Tongue (tissue), 3 donors: ENCODE measurements at places on chromosomes 6 and 20. TPM values are rescaled to one million over a fixed set of nuclear protein-coding genes. Genes with fewer than 3 reads are reported as not detected.
A peak's percentile ranks its signal among the peaks of the same experiment; 100 is the strongest.

DNA sequence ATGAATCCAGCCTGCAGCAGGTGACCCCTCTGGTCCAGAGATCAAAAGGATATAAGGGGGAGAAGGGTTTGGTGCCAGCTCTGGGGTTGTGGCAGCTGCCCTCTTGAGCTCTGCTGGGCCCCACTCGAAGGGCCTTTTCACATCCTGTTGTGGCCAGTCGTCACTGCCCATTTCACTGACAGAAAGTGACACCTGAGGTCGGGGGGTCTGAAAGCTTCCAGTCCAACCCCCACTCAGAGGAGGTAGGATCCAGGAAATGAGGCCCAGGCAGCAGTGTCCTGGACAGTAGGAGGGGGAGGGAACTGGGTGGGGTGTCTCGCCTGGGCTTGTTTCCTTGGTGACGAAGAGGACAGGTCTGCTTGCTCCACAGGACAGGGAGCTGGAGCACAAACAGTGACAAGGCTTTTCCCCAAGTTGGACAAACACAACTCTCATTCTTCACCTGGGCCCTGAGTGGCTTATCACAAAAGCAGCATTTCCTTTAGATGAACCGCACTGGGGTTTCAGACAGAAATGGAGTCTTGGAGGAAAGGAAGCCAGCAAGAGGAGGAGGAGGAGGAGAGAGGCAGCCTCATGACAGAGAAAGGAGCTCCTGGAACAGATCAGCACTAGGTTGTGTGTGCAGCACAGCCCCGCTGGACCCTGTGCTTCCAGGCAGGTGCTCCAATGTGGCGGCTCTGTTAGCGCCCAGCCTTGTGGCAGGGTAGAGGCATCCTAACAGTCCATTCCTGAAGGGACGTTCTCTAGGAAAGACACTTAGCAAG, 11.0 kb downstream of the FRS3 start:
- DNase-seq = no peak

- no peak for DNase-seq
Observed at GRCh38 chr6:161347988-161348627, 74.2 kb upstream of the AGPAT4 start.

Gene SLC22A2
- 0.62 TPM for total RNA-seq

Gene SYTL3
- total RNA-seq = 9.9 TPM

DNA sequence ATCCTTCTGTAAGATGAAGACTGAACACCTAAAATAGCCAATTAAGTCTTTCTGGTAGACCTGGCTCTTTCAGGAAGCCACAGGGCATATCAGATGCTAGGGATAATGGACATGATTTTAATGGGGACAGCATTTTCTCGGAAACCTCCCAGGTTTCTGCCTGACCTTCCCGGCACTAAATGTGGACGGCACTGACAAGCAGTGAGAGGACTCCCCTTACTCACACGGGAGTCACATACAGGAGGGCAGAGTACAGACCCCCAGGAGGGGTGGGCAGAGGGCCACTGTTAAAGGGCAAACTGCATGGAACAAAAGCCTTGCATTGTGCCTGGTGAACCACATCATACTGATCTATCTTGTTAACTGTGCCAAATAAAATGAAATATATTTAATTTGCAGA, 19.9 kb downstream of the PSMG4 start:
- DNase-seq = no peak

Gene KCNQ5
- total RNA-seq = 6.5 TPM

GRCh38 chr6:149043476-149044130, 273.9 kb upstream of the TAB2 start:
- no peak for DNase-seq

GRCh38 chr6:31692353-31692752, 10.8 kb downstream of the ABHD16A start:
- DNase-seq = no peak

- no peak for DNase-seq
Observed at GRCh38 chr6:41432280-41432679, 96.9 kb downstream of the NCR2 start.

DNA sequence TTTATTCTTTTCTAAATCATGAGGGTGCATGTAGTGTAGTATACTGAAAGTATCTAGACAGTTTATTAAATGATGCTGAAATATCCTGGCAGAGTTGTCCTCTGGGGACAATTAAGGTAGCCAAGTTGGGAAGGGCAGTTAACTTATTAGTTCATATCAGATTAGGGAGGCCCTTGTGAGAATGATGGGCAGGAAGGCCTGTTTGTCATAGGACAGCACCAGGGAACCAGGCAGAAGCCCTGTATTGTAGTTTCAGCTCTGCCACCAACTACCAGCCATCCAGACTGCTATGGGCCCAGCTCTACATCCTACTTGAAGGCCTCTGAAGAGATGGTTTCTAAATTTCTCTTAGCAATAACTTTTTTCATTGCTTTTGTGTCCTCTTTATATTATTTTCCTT, 4.0 kb downstream of the MYLIP start:
- no peak for DNase-seq

GRCh38 chr6:123805921-123806320, 2.3 kb downstream of the NKAIN2 start:
- DNase-seq = no peak

GRCh38 chr20:46605181-46605580, 46.1 kb downstream of the SLC13A3 start:
- no peak for DNase-seq

GRCh38 chr20:57662456-57663240, 42.4 kb upstream of the ZBP1 start:
- DNase-seq = no peak

DNA sequence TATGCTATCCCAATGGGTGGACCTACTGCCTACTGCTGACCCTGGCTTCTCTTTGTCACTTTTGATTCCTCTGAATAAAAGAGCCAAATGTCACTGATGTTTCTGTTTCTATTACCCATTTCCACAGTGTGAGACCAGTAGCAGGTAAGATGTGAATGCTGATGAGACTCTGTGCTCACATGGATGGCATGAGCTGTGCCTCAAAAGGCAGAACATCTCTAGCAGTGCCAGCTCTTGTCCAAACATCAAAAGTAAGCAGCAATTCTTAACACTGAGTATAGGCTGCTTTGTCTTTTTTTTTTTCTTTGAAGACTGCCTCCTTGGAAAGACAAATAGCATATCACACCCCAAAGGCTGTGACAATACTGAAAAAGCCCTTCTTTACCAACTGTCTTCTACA, 459.2 kb upstream of the RUNX2 start:
- no peak for DNase-seq

DNA sequence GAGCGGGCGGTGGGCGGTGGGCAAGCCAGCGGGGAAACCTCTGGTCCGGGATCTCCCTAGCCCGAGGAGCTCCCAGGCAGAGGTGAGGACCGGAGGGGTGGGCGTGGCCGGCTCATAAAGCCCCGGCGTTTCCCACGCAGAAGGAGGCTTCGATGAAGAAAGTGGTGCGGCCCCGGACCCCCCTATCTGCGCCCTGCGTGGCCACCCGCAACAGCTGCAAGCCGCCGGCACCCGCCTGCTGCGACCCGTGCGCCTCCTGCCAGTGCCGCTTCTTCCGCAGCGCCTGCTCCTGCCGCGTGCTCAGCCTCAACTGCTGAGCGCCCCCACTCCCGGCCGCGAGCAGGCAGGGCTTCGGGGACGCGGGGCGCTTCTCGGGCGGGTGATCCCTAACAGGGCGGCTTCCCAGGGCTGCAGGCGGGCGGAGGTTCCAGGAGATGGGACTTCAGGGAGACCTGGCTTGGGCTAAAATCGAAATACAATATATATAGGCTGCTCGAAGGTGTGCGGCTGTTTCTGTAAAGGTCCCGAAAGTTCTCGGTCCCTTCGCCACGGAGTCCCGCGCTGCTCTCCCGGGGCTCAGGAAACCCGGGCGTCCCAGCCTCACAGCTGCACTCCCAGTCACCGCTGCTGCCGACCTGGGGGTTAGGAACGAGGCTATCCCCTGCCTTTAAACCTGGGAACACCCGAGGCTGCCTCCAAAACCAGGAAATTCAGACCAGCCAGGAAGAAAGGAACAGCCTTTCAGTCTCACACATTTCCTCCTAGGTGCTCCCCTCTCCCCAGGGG, 27.8 kb downstream of the ASIP start:
- DNase-seq = peak; percentile 42

GRCh38 chr20:48736636-48737035, 91.2 kb downstream of the PREX1 start:
- no peak for DNase-seq

Gene HCK
- 3.7 TPM for total RNA-seq

Gene GGT7
- 15.0 TPM for total RNA-seq

GRCh38 chr6:71965404-71965803, 79.1 kb downstream of the RIMS1 start:
- DNase-seq = peak; percentile 1

DNA sequence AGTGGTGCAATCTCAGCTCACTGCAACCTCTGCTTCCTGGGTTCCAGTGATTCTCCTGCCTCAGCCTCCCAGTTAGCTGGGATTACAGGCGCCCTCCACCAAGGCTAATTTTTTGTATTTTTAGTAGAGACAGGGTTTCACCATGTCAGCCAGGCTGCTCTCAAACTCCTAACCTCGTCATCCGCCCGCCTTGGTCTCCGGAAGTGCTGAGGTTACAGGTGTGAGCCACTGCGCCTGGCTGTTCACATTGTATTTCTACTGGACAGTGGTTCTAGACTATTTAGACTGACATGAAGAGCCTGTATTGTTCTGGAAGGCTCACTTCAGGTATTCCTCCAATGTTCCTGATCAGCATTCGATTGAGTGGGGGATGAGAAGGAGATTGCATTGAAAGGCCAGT, 14.8 kb upstream of the OVOL2 start:
- DNase-seq = no peak

DNA sequence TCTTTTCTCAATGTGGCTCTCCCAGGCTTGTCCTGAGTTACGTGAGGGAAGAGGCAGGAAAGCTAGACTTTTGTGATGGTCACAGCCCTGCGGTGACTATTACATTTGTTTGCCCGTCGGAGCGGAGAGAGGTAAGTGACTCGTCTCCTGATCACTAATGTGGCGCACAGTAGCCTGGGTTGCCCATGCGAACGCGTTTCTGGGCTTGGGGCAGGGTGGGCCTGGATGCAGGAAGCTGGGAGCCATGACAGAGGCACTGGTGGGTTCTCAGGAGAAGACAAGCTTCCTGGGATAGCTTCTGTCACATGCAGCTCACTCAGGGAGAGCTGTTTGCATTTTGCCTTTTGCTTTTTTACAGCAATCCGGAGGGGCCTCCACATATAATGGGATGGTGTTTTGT, 60.6 kb downstream of the IGF2R start:
- no peak for DNase-seq

Gene SSTR4
- total RNA-seq = not detected

- DNase-seq = no peak
Observed at GRCh38 chr6:152696522-152696921, 1.2 kb upstream of the MYCT1 start.
